ENCODE measurements at places on chromosomes 6 and 20.
A peak's percentile ranks its signal among the peaks of the same experiment; 100 is the strongest.

DNA sequence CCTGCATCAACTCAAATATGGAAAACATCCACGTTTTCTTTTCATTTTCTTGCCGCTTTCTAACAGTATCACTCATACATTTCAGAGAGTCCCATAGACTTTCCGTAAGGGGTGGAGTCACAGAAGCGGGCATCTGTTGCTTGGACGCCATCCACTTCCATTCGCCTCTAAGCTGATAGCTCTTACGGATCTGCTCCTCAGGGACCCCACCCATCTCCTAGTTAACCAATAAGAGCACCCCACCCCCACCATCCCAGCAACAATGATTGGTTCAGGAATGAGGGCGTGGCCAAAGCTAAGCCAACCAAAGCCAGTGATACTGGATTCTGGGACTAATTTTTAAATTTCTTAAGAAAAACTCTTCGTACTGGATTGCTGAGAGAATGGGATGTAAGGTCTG lies 42.4 kb downstream of the SLC2A10 start:
- no peak for DNase-seq

- no peak for DNase-seq
Observed at GRCh38 chr6:13395272-13396237, 67.2 kb upstream of the TBC1D7 start.

DNA sequence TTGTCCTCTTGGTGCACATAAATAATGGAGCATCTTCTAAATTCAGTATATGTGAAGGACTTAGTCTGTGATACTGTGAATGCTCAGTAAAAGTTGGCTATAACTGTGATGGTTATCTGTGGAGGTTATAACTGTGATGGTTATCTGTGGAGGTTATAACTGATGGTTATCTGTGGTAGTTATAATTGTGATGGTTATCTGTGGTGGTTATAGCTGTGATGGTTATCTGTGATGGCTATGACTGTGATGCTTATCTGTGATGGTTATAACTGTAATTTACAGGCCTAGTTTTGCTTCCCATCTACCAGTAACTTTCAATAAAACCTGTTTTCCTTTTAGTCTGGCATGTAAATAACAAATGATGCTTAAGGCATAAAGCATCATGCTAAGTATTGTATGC lies 16.5 kb downstream of the PTK7 start:
- no peak for DNase-seq

- DNase-seq, result no peak
Observed at GRCh38 chr6:11275598-11275997, 43.1 kb upstream of the NEDD9 start.

GRCh38 chr6:112383191-112383590 lies 36.1 kb downstream of the RFPL4B start:
- DNase-seq, result no peak

GRCh38 chr20:330233-331149 lies 5.1 kb downstream of the SOX12 start:
- DNase-seq, result peak; percentile 39

- DNase-seq, result no peak
Observed at GRCh38 chr20:58308290-58308679, 1.2 kb upstream of the RAB22A start.

DNA sequence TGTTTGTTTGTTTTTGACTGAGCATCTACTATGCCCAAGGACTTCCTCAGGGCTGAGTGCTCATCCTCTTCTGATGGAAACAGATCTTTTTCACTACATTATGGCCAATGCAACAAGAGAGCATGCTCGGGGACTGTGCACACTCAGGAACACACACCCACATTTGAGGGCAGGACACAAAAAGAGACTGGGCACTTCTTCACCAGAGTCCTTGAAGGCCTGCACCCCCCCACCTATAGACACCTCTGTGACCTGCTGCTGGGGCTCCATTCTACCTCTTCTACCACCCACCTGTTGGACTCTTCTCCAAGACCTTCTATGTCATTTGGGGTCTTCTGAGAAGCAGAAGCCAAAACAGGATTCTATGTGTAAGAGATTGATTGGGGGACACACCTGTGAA lies 9.2 kb upstream of the MAFB start:
- no peak for DNase-seq

DNA sequence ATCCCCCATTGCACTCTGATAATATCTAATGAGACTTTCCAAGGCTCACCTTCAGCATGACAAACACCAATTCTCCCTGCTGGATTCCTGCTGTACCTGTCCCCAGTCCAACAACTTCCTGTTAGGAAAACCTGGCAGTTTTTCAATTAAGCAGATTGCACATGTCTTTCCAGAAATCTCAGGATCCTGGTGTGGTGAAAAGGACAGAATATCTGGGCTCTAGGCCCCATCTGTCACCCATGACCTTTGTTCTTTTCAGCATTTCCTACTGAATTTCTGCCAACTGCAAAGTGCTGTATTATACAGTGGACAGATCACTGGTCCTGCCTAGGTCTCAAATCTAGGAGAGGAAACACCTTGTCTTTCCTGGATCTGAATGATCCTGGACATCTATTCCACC lies 27.7 kb upstream of the DTNBP1 start:
- no peak for DNase-seq

GRCh38 chr6:47352194-47352920 lies 42.7 kb upstream of the TNFRSF21 start:
- no peak for DNase-seq

DNA sequence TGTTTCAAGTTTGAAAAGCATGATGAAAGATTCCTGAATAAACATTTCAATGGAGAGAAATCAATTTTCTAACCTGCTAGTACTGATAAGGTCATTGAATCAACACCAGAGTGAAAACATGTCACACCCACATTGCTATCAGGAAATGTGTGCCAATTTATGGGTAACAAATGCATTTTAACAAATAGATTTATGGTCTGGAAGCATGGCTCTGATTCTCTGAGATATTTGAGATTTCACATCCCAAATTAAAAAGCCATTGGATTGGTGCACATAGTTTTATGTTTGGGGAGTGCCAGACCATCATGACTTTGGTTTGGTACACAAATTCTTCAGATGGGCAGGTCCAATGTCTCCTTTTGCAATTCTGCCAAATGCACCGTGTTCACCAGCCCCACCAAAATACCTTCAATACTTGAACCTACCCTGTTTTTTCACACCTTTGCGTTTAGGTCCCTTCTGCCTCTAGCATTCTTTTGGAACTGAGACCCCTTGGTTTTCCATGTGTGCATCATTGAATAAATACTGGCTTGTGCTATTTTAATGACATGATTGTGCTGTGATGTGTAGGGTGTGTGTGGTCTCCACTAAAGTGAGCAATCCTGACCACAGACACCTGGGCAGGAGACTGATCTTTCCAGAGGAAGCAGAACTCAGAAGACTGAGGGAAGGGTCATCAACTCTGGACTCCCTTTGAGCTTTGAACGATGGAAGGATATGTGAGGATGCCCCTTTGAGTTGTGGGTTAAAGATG lies 20.4 kb downstream of the IL20RA start:
- DNase-seq, result no peak

GRCh38 chr20:5531318-5532081 lies 214.7 kb upstream of the PROKR2 start:
- no peak for DNase-seq

DNA sequence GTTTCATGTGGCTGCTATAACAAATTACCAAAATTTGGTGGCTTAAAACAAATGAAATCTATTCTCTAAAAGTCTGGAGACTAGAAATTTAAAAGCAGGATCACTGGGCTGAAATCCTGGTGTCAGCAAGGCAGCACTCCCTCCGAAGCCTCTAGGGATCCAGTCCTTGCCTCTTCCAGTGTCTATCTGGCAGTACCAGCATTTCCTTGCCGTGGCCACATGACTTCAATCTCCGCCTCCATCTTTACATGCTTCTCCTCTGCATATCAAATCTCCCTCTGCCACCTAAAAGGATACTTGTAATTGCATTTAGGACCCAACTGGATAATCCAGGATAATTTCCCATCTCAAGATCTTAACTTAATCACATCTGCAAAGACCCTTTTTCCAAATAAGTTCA lies 30.2 kb downstream of the ARHGAP18 start:
- DNase-seq, result no peak

GRCh38 chr20:38260378-38261053 lies at the start of gene KIAA1755:
KIAA1755 (minus strand) TSS chr20:38260735; CDS start chr20:38260500, 235 bp downstream.
- no peak for DNase-seq

- no peak for DNase-seq
Observed at GRCh38 chr6:36852481-36853147, 13.4 kb upstream of the CPNE5 start.

All from NCI-H187 (cell line).